ENCODE measurements at places on chromosomes 11 and 22.

- DNase-seq = no peak
Measured at GRCh38 chr11:69531071-69531716, 49.7 kb downstream of the LINC01488 start.

- DNase-seq = no peak
Measured at GRCh38 chr22:20431511-20432192, 6.0 kb downstream of the SCARF2 start.

DNA sequence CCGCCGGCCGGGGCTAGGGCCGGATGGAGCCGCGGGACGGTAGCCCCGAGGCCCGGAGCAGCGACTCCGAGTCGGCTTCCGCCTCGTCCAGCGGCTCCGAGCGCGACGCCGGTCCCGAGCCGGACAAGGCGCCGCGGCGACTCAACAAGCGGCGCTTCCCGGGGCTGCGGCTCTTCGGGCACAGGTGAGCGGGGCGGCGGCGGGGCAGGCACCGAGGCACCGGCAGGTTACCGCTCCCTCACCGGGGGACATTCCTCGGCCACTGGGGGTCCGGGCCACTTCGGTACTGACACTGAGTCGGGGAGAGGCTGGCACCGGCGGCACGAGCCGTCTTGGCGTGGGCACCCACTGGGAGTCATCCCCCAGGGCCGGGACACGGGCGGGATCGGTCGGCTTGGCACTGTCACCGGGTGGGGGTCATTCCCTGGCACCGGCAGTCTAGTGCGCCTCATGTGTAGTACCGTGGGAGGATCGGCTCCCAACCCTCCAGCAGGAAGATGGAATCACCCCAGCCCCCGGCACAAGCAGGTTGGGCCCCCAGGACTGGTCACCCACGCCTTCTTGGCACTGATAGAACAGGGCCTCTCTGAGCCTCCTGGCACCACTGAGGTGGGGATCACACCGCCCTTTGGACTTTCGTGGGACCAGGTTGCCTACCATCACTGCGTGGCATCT lies 511 bp downstream of the DGKZ start:
- no peak for DNase-seq

GRCh38 chr11:123899792-123900191 lies 2.2 kb upstream of the OR8D4 start:
- DNase-seq = no peak

GRCh38 chr11:111391328-111392124 lies 12.5 kb upstream of the POU2AF1 start:
- no peak for DNase-seq
